ENCODE measurements at places on chromosomes 11 and 22. TPM values are rescaled to one million over a fixed set of nuclear protein-coding genes. Genes with fewer than 3 reads are reported as not detected.
A peak's percentile ranks its signal among the peaks of the same experiment; 100 is the strongest.

EFEMP2 gene
- 194 TPM for total RNA-seq

SLC6A5 gene
- not detected for total RNA-seq

CARNS1 gene
- total RNA-seq: not detected

RNF26 gene
- total RNA-seq: 3.4 TPM

RBMXL2 gene
- not detected for total RNA-seq

XPNPEP3 gene
- 9.7 TPM for total RNA-seq

RFPL3 gene
- total RNA-seq: not detected

- peak; percentile 15 for DNase-seq
- no peaks in the 10 kb centered on the region for H3K27me3 ChIP-seq
- H3K27ac ChIP-seq: no peak overlapping the region
- H3K4me3 ChIP-seq: no peak overlapping the region
- peaks cover 13% of the 10 kb centered on the region for H3K4me1 ChIP-seq
Measured at GRCh38 chr22:46514592-46515207, 22.7 kb downstream of the CELSR1 start.

- H3K4me3 ChIP-seq: peak within 1 kb of the TSS; percentile 49
- H3K4me1 ChIP-seq: peaks cover 13% of the 10 kb centered on the region
- H3K27ac ChIP-seq: no peak within 1 kb of the TSS
- H3K27me3 ChIP-seq: peaks cover 73% of the 10 kb centered on the region
- DNase-seq: peak; percentile 80
Measured at GRCh38 chr11:62337303-62338181, at the start of gene ASRGL1. ASRGL1 (plus strand) TSS chr11:62337448; CDS start chr11:62337978, 530 bp downstream.

GRCh38 chr11:464316-464715, 14.2 kb downstream of the PTDSS2 start:
- DNase-seq: no peak
- no peak overlapping the region for H3K4me3 ChIP-seq
- no peaks in the 10 kb centered on the region for H3K36me3 ChIP-seq
- H3K27me3 ChIP-seq: no peaks in the 10 kb centered on the region
- no peaks in the 10 kb centered on the region for H3K4me1 ChIP-seq
- no peak overlapping the region for H3K27ac ChIP-seq

DNA sequence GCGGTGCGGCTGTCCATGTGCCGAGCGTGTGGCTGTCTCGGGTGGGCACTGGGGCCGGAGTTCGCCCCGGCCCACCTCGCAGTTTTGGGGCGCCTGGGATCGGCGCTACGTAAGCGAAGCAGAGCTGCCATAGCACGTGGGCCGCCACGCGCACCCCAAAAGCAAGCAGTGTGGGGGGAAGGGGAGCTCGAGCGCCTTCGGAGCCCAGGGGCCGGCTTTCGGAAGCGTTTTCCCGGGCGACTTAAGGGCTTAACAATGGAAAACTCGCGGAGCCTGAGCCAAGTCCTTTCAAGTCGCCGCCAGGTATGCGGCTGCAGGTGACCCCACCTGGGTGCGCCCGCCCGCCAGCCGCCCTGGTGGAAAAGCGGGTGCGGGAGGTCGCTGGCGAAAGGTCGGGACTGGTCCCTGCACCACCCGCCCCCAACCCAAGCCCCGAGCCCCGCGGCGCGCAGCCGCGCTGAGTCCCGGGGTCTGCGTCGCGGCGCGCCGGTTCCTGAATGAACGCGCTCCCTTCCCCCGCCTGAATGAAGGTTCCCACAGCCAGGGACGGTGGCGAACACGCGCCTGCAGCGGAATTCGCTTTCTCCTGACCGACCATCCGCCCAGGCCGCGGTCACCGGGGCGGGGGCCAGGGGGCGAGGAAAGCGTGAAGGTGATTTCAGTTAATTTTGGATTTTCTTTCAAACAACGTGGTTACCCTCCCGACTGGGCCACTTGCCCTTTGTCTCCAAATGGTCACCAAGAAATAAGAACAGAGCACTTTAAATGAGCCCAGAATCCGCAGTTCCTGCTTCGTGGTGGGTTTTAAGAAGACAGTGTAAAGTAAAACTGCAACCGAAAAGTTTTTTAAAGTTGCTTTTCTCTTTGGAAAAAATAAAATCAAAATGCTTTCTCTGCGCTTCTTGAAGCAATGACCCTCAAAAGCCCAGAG, 2.8 kb upstream of the CCND1 start:
- peak overlapping the region; percentile 95 for H3K4me3 ChIP-seq
- peak overlapping the region; percentile 85 for H3K27ac ChIP-seq
- peak; percentile 98 for DNase-seq
- no peaks in the 10 kb centered on the region for H3K27me3 ChIP-seq
- peaks cover 19% of the 10 kb centered on the region for H3K36me3 ChIP-seq

- no peaks in the 10 kb centered on the region for H3K4me1 ChIP-seq
- H3K27me3 ChIP-seq: no peaks in the 10 kb centered on the region
- H3K27ac ChIP-seq: no peak overlapping the region
- no peak for DNase-seq
- H3K36me3 ChIP-seq: no peaks in the 10 kb centered on the region
Measured at GRCh38 chr11:2293531-2293971, 8.2 kb downstream of the C11orf21 start.

GRCh38 chr22:31349960-31350359, 3.8 kb upstream of the PATZ1 start:
- no peak for DNase-seq
- H3K27ac ChIP-seq: no peak overlapping the region
- H3K4me1 ChIP-seq: peaks cover 21% of the 10 kb centered on the region
- H3K4me3 ChIP-seq: no peak overlapping the region

- no peaks in the 10 kb centered on the region for H3K4me1 ChIP-seq
- no peaks in the 10 kb centered on the region for H3K27me3 ChIP-seq
- no peaks in the 10 kb centered on the region for H3K36me3 ChIP-seq
Measured at GRCh38 chr11:71482746-71483364, 29.9 kb downstream of the NADSYN1 start.

DNA sequence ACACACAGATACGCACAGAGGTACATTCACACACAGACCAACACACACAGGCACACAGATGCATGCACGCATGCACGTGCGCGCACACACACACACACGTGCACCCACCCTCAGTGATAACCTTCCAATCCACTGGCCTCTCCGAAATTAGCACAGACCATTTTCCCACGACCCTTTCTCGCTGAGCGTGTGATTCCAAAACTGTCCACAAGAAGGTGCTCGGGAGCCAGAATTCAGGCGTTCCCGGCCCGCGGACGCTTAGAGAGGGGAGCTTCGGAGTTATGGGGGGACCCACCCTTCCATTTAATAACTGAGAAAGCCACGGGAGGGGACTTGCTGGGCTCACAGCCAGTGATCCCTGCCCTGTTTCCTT, 33.8 kb upstream of the SLC35C1 start:
- peaks cover 24% of the 10 kb centered on the region for H3K27me3 ChIP-seq
- peak; percentile 70 for DNase-seq
- peak overlapping the region; percentile 31 for H3K4me3 ChIP-seq
- no peak overlapping the region for H3K27ac ChIP-seq
- H3K4me1 ChIP-seq: peaks cover 5% of the 10 kb centered on the region
- no peaks in the 10 kb centered on the region for H3K36me3 ChIP-seq

DNA sequence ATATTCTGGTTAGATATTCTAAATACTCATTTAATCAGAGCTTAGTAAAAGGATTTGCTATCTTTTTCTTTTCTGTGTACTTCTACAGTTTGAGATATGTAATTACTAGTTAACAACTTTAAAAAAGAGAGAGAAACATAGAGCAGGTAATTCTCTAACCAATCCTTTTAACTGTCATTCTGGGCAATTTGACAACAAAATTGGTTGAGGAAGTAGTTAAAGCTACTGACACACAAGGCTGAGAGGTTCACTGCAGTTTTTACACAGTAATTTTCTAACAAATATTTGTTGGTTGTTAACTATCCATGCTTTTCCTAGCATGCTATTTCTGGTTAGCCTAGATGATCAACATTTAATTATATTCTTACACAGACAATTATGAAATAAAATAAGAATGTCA, 3.6 kb downstream of the SOX6 start:
- DNase-seq: no peak
- H3K4me3 ChIP-seq: no peak overlapping the region
- peaks cover 25% of the 10 kb centered on the region for H3K4me1 ChIP-seq
- H3K36me3 ChIP-seq: no peaks in the 10 kb centered on the region

GRCh38 chr11:65422633-65423515, at the start of gene NEAT1:
NEAT1 (plus strand) TSS chr11:65422798.
- peak within 1 kb of the TSS; percentile 99 for H3K27ac ChIP-seq
- peaks cover 37% of the 10 kb centered on the region for H3K36me3 ChIP-seq
- DNase-seq: peak; percentile 96
- H3K27me3 ChIP-seq: no peaks in the 10 kb centered on the region
- peak within 1 kb of the TSS; percentile 44 for H3K4me3 ChIP-seq

GRCh38 chr11:129704831-129705230, 110.8 kb upstream of the TMEM45B start:
- H3K4me1 ChIP-seq: no peaks in the 10 kb centered on the region
- no peak overlapping the region for H3K27ac ChIP-seq
- no peak for DNase-seq
- no peak overlapping the region for H3K4me3 ChIP-seq
- no peaks in the 10 kb centered on the region for H3K27me3 ChIP-seq

DNA sequence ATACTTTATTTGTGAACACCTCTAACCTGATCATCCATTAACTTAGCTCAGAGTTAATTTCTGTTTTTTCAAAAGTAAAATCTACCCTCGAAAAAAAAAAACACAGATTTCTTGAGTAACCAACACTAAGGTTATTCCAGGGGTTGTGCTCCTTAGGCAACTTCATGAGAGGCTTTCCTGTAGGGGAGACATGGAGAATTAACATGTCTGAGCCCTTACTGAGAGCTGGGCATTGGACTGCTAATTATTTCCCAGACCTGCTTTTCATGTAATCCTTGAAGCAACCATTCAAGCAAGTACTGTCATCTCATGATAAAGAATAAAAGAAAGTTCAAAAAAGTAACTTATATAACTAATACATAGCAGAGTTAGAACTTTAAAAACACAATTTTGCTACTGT, 13.5 kb upstream of the UPB1 start:
- no peak overlapping the region for H3K27ac ChIP-seq
- no peak overlapping the region for H3K4me3 ChIP-seq
- peaks cover 35% of the 10 kb centered on the region for H3K4me1 ChIP-seq
- H3K27me3 ChIP-seq: no peaks in the 10 kb centered on the region

DNA sequence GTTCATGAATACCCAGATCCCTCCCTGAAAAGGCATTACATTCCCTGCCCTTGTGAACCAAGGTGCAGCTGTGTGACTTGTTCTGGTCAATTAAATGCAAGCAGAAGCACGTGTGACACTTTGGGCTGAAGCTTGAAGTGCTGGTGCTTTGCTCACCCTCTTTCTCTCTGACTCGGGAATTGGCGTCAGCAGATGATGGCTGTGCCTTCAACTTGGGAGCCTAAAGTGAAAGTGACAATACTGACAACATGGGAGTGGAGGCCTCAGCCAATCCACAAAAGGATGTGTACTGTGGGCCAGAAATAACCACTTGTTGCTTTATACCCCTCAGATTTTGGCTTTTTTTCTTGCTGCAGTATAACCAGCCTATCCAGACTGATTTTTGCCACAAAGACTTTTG, 148.3 kb upstream of the THY1 start:
- H3K4me3 ChIP-seq: no peak overlapping the region
- no peak for DNase-seq
- no peaks in the 10 kb centered on the region for H3K27me3 ChIP-seq
- H3K27ac ChIP-seq: no peak overlapping the region
- H3K36me3 ChIP-seq: no peaks in the 10 kb centered on the region
- peaks cover 14% of the 10 kb centered on the region for H3K4me1 ChIP-seq

GRCh38 chr11:97290464-97291041, 900.7 kb downstream of the JRKL start:
- no peaks in the 10 kb centered on the region for H3K27me3 ChIP-seq
- DNase-seq: no peak
- H3K27ac ChIP-seq: no peak overlapping the region
- H3K36me3 ChIP-seq: no peaks in the 10 kb centered on the region
- H3K4me3 ChIP-seq: no peak overlapping the region

GRCh38 chr11:126418887-126419286, 63.4 kb downstream of the ST3GAL4 start:
- DNase-seq: no peak
- H3K4me3 ChIP-seq: no peak overlapping the region
- H3K27ac ChIP-seq: peak overlapping the region; percentile 74
- H3K27me3 ChIP-seq: no peaks in the 10 kb centered on the region
